ENCODE measurements at places on chromosomes 5 and 9.
A peak's percentile ranks its signal among the peaks of the same experiment; 100 is the strongest.

DNA sequence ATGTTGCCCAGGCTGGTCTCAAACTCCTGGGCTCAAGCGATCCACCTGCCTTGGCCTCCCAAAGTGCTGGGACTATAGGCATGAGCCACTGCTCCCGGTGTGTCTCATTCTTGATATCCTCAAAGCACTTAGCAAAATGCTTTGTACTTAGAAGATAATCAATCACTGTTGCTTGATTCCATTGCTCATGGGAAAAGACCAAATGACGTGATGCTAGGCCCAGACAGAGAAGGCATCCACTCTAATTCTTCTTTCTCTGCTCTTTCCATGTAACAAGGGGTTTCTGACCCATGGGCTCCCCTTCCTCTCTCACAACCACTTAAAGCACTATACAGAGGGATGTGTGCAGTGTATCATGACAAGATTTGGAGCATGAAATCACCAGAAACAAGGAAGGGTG is 83.0 kb downstream of the APBA1 start:
- no peak for DNase-seq

DNA sequence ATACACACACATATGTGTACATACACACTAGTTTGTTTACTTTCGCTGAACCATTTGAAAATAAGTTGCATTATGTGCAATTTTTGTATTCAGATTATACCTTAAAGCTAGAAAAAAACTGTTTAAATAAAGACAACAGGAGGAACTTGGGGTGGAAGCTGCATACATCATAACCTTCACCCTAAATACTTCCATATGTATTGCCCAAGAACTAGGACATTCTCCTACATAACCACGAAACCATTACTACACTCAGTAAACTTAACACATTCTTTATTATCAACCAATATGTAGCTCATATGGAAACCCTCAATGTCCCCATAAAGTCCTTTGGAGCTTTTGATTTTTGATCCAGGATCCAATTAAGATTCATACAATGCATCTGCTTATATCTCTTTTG is 83.3 kb downstream of the GIN1 start:
- DNase-seq: no peak

GRCh38 chr5:94378062-94378461 is 240.3 kb downstream of the KIAA0825 start:
- DNase-seq: no peak

DNA sequence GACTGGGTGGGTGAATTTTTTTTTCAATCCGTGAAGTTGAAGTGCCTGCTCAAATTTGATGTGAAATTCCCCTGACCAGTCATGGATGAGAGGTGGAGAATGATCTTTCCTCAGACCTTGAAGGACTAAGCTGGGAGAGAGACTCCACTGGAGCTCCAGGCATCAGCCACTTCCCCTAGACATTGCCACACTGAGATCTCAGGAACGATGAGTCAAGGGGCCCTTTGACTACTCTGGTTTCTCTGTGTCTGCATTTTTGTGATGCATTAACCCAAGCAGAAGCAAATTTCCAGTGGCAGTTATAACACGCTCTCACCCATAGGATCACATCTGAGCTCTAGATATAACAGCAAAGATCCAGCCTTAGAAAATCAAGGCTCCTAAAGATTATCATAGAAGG is 171.2 kb upstream of the KIF2A start:
- no peak for DNase-seq

DNA sequence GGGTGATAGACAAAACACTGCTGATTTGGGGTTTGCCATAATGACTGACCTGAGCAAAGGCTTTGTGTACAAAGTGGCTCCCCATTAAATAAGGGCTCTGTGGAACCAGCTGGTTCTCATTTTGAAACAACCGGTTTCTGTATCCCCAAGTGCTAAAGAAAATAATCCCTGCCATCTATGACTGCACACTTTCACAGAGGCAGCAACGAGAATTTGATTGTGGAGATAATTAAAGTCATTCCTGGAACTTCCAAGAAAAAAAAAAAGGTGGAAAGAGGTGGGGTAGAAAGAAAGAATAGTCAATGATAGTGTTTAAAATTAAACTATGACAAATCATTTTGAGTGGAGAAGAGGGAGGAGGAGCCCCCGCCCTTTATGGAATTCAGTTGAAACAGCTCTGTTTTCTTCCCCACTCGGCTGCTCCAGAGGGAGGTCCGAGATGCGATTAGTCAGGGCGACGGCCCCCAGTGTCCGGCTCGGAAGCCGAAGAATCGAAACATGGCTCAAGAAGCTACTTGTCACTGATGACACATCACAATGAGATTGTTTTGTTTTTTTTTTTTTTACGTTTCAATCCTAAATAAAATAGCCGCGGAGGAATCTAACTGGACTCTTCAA is 38.4 kb downstream of the EBF1 start:
- DNase-seq: no peak

GRCh38 chr5:16090270-16090669 is 89.3 kb downstream of the MARCHF11 start:
- DNase-seq: no peak

DNA sequence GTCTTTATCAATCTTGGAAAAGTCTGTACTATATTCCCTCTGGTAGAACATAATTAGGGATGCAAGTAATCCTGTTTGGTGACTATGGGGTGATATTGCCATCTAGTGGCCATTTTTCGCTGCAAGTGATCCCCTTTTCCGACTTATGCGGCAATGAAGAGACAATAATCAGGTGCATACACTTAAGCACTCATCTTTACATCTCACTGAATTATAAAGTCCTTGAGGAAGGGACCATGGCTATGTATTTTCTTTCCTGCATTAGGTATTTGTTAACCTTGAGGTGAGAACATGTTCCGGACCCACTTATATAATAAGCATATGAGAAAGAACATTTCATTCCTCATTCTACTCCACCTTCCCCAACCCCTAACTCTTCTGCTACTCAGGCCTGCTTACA is 19.6 kb upstream of the LIX1 start:
- DNase-seq: peak; percentile 85

DNA sequence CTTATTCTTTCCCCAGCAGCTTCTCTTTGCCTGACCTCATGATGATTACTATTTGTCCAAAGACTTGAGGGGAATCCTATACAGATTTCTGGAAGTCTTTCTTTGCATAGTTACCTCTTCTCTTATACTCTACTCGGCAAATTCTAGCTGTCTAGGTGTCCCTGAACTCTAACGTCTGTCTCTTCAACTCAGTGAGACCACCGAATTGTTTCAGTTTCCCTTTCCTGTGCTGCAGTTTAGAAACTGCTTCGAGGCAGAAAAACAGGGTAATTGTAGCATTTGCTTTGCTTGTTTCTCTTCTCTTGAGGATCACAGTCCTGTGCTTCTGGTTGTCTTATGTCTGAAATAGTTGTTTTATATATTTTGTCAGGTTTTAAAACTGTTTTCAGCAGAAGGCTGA is 14.8 kb downstream of the LVRN start:
- DNase-seq: no peak

DNA sequence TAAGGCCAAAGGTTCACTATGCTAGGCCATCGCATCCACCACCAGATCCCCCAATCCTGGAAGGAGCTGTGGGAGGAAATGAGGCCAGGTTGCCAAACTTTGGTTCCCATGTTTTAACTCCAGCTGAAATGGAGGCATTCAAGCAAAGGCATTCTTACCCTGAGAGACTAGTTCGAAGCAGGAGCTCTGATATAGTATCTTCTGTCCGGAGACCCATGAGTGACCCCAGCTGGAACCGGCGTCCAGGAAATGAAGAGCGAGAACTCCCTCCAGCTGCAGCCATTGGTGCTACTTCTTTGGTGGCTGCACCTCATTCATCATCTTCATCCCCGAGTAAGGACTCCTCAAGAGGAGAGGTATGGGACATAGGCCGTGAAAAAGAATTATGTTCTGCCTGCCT is 75.6 kb downstream of the GAPVD1 start:
- DNase-seq: no peak

Measured in hypothalamus (tissue), 51 donors.